ENCODE measurements at places on chromosomes 6 and 20.

GRCh38 chr6:169829786-169830185 is 78.4 kb downstream of the ERMARD start:
- no peak for DNase-seq

DNA sequence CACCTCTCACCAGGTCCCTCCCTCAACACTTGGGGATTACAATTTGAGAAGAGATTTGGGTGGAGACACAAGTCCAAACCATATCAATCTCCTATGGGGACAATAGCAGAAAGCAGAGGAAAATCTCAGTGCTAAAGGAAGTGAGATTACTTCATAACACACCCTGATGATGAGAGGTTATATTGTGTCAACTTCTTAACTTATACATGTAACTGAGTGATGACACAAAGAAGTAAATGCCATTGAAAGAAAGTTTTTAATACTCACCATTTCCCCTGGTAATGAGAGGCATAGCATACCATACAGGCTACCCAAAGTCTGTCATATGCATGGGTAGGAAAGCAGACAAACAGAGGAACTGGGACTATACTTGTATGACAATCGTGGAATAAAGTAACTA is 137.2 kb downstream of the MMUT start:
- DNase-seq: no peak

DNA sequence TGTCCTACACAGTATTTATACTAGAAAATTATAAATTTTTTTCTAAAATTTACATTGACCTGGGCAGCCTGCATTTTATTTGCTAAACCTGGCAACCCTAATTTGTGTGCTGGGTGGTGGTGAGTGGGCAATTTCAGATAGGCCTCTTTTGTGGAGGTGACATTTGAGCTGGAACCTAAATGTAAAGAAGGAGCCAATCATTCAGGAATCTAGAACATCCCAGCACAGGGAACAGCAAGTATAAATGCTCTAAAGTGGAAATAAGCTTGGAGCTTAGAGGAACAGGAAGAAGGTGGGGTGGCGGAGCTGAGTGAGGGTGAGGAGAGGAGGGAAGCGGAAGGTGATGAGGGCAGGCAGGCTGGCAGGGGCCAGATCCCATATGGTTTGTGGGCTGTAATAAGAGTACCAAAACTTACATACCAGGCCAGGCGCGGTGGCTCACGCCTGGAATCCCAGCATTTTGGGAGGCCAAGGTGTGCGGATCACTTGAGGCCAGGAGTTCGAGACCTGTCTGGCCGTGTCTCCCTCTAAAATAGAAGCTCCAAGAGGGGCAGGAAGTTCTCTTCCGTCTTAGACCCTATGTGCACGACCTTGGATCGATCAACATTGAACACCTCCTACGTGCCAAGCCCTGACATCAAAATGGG is 549 bp upstream of the CSE1L start:
- DNase-seq: no peak

DNA sequence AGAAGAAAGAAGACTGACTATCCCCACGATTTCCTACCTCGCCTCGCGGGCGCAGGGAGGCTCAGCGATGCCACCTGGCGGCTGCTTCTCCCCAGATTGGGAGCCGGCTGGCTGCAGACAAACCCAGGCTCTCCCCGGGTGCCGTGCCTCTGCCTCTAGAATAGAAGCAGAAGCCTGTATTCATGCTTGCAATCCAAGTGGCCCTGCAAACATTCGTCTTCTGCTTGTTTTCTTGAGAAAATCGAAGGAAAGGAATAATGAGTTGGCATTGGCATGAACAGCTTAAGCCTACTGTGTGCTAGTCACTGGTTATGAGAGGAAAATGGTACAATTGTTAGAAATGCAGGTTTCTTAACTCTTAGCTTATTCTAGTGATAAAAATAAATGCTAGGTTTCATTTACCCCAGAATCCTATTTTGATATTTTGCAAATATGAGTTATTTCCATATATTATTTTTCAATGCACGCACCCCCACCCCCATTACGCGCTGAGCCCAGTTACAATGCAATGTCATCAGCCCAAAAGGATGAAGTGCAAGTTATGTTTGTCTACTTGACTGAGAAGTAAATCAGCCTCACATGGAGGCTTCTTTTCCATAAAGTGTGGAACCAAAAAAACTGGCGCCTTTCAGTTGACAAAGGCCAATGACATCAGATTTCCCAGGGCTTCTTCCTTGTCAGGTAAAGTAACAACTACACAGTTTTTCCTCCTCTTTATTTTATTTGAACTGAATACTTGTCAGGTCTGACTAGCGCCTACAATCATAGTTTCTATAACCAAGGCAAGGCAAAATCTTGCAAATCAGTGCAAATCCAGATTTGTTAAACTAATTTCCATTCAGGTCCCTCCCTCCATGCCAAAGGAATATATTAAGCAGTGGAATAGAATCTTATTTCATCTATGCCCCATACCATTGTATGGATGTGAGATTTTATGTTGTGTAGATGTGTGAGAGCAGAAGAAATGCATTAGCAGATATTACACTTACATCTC is 3.9 kb upstream of the SOX4 start:
- DNase-seq: peak; percentile 87

All from T1000 (cell line).